ENCODE measurements at places on chromosomes 1 and 21.

GRCh38 chr1:232084584-232085223 lies 458.1 kb downstream of the DISC1 start:
- DNase-seq, result no peak

- DNase-seq, result peak; percentile 80
Observed at GRCh38 chr21:36135391-36136102, 668 bp downstream of the CBR3 start.

DNA sequence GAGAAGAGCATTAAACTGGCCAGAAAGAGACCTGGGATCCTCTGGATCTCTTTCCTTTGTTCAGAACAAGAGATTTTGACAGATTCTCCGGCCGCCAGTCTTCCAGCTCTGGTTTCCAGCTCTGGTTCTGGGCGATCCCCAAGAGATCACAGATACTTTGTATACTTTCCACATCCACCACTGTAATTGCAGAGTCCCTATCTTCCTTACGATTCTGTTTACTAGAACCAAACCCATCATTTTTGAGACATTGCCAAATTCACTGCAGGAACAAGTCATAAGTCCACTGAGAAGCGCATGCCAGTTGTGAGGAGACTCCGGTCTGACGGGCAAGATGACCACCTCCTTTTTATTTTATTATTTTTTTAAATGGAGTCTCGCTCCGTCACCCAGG lies 505.2 kb downstream of the SMYD3 start:
- DNase-seq, result no peak

DNA sequence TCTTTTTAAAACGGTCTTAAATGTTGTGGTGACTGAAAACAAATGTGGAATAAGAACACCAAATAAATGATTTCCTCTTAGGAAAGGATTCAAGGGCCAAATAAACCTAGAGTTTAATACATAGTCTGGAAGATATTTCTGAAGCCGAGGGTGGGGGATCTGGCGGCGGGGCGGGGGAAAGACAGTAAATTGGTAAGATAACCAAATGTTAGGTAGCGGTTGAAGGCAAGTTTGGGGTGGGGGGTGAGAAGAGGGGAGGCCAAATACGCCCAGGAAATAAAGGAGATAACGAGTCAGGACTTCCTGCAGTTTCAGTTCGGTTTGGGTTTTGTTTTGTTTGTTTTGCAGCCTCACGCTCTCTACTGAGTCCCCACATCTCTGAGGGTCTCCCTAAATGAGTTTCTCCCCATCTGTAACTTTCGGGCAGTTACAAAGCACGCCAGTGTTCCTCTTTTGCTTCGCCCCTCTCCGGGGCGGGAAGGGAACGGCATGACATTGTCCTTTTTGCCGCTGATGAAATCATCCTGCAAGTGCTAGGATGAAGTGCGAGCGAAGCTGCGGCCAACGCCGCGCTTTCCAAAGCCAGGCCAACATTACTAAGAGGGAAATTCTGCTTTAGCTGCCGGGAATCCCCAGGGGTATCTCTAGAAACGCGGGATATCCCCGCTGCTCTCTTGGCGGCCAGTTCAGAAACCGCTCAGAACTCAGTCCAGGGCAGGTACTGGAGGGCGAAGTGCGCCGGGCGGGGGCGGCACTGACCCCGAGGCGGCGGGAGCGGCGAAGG lies 844 bp downstream of the NIBAN1 start:
- DNase-seq, result peak; percentile 57

- no peak for DNase-seq
Observed at GRCh38 chr1:179142889-179143299, 61.0 kb downstream of the TOR3A start.

- DNase-seq, result no peak
Observed at GRCh38 chr1:8476006-8476405, 158.1 kb downstream of the SLC45A1 start.

GRCh38 chr1:42456754-42457089 lies 379 bp downstream of the PPCS start:
- DNase-seq, result peak; percentile 71

DNA sequence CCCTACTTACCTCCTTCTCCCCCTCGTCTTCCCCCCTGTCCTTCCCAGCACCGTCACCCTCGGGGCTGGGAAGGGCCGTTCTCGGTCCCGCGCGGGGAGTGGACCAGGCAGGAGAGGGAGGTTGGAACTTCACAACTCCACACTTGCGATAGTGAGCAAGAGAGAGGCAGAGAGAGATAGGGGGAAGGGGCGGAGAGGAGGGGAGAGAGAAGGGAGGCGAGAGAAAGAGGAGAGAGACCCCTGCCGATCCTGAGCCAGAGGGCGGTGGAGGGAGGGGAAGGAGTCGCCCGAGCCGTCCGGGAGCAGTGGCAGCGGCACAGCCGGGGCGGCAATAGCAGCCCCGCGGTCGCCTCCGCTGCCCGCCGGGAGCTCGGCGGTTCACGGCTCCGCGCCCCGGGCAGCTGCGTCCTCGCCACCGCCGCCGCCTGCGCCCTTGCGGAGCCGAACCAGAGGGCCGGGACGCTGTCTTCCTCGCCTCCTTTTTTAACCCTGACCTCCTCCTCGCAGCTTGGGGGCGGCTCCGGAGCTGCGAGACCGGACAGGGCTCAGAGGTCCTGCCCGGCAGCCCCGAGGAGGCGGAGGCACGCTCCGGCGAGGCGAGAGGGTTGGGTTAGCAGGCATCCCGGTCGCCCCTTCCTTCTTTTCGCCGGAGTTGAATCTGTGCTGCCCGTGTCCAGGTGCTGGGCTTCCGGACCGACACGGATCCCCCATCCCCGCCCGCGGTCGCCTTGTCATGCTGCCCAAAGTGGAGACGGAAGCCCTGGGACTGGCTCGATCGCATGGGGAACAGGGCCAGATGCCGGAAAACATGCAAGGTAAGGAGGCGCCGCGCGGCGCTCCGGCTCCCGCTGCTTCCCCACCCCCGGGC lies 11.7 kb downstream of the NR5A2 start:
- no peak for DNase-seq

GRCh38 chr1:3834701-3835100 lies 22.3 kb downstream of the CEP104 start:
- DNase-seq, result no peak

DNA sequence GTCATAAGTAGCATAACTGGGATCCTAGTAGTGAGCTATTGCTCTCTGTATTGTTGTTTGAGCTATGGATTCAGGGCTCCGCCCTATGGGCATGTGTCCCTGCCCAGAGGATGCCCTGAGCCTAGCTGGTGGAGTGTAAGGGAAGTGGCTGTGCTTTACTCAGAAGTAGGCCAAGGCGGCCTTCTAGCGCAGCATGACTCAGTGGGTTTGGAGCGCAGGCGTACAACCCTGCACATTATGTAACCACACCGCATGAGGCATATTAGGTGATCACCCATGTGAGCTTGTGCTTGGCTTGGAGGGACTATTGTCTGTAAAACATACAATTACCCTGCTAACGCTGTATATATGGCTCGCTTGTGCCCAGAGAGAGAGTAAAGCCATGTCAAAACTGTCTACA lies 11.1 kb upstream of the UBE2U start:
- DNase-seq, result no peak

DNA sequence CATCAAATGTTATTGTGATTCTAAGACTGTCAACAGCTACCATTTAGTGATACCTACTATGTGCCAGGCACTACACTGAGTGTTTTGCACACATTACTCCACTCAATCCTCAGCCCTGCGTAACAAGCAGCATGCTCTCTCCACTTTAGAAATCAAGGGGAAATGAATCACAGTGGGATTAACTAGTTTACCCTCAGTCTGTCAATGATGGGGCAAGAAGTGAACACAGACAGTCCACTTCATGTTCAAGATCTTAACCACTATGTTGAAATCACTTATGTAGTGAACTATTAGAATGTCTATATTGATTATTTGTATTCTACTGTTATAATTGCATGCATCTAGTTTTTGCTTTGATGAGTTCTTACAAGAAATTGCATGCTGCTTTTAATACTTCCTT lies 165.3 kb downstream of the LTN1 start:
- no peak for DNase-seq

- DNase-seq, result no peak
Observed at GRCh38 chr1:10632691-10633090, 157.9 kb downstream of the PEX14 start.

- no peak for DNase-seq
Observed at GRCh38 chr1:162990665-162991064, 78.5 kb upstream of the RGS4 start.

GRCh38 chr1:227318016-227318852 lies at the start of gene CDC42BPA:
CDC42BPA (minus strand) TSS chr1:227318492; CDS start chr1:227317182, 1,310 bp downstream.
- DNase-seq, result peak; percentile 41

DNA sequence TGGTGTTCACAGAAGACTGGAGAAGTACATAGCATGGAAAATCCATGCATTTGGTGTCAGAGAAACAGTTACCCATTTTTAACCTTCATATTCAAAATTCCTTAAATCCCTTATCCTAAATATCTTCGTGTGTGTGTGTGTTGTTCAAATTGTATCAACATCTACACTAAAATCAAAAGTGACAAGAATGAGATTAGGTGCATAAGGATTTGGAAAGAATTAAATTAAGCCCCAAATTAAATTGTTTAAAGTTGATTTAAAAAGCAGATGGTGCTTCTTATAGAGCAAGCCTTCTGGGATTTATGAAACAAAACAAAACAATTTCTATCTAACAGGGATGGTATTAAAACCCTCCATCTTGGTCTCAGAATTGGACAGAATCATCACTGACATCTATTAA lies 4.7 kb downstream of the RSPH1 start:
- no peak for DNase-seq

- DNase-seq, result no peak
Observed at GRCh38 chr1:228000416-228000815, 6.4 kb upstream of the WNT3A start.

DNA sequence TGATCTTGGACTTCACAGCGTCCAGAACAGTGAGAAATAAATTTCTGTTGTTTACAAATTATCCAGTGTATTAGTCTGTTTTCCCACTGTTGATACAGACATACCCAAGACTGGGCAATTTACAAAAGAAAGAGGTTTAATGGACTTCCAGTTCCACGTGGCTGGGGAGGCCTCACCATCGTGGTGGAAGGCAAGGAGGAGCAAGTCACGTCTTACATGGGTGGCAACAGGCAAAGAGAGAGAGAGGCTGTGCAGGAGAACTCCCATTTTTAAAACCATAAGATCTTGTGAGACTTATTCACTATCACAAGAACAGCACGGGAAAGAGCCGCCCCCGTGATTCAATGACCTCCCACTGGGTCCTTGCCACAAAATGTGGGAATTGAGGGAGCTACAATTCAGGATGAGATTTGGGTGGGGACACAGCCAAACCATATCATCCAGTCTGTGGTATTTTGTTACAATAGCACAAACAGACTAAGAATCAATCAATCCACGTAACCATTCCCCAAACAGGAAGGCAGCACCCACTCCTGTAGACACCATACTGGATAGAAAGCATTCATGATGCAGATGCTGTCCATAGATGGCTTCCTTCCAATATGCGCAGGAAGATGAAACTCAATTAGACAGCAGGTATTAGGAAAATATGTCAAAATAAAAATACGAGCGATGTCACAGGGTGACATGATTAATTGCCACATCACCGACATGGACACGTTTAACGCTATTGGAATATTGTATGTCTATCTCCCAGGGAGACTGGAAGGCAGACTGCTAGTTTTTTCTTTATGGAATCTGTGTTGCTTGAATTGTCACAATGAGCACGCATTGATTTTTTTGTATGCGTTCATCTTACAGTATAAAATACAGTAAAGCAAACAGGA lies 22.8 kb downstream of the ECE1 start:
- no peak for DNase-seq

- DNase-seq, result no peak
Observed at GRCh38 chr1:61842036-61842435, 99.8 kb downstream of the PATJ start.

- DNase-seq, result no peak
Observed at GRCh38 chr1:184975208-184975870, 1.0 kb upstream of the NIBAN1 start.

GRCh38 chr1:202210385-202210784 lies 16.8 kb downstream of the LGR6 start:
- DNase-seq, result no peak

DNA sequence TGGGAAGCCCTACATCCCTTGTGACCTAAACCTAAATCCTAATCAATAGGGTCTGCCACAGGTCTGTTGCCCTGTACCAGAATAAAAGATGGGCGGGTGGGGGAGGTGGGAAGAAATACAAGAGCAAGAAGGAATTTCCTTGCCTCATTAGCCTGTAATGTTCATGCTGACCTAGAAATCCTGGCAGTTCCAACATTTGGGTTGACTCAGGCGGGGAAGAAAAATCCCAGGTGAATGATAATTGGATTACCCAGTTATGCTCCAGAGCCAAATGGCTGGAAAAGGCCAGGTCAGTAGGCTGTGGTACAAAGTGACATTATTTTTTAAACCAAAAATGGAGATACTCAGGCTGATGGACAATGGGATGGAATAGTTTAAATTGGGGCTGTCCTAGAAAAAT lies 27.3 kb upstream of the A3GALT2 start:
- no peak for DNase-seq

GRCh38 chr21:46264046-46264689 lies 21.2 kb downstream of the MCM3AP start:
- no peak for DNase-seq

DNA sequence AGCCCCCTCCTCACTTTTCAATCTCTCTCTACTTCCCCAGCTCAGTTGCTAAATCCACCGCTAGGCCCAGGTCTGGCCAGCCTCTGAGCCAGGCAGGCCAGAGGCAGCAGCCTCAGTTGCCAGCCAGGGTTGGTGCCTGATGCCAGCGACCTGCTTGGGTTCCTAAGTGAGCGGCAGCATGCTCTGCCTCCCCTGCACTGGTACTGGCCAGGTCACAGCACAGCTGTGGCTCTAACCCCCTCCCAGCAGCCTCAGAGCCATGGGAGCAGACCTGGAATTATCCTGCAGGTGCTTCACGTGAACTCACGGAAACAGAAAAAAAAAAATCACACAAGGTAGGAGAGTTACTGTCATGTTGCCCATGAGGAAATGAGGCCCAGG lies 82.5 kb upstream of the ATF3 start:
- DNase-seq, result no peak

DNA sequence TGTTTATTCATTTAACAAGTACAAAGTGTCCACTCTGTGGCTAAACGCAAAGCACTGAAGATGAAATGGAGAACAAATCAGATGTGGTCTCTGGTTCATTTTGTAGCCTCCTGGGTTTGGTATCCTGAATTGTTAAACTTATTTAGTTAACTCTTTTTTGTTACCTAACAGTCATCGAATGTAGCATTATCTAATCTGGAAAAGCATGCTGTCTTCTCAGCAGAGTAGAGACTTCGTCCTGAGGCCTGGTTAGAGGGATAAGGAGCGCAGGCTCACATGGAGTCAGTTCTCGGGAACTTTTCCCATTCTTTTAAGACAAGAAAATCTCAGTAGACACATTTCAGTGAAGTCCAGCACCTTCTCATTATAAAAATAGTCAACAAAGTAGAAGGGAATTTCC lies 33.1 kb upstream of the SH3D21 start:
- DNase-seq, result no peak

Data from activated CD4-positive, alpha-beta memory T cell treated with anti-CD3 and anti-CD28 coated beads, Interleukin-2, amount 10 ng/mL, durations not matched to agents 7 days and 5 days (primary cell).